ENCODE measurements at places on chromosomes 5 and 9. TPM values are rescaled to one million over a fixed set of nuclear protein-coding genes. Genes with fewer than 3 reads are reported as not detected.

SNCB gene
- total RNA-seq, result not detected

DNAJB5 gene
- total RNA-seq, result 3.9 TPM

SOHLH1 gene
- not detected for total RNA-seq

LCNL1 gene
- 0.60 TPM for total RNA-seq

LSM11 gene
- total RNA-seq, result 4.2 TPM

KLHL9 gene
- total RNA-seq, result 20.4 TPM

CYLC2 gene
- not detected for total RNA-seq

CDH9 gene
- total RNA-seq, result not detected

RLN1 gene
- total RNA-seq, result 2.3 TPM

PTGES gene
- not detected for total RNA-seq

PIP5K1B gene
- 0.84 TPM for total RNA-seq

Data from activated naive CD4-positive, alpha-beta T cell treated with anti-CD3 and anti-CD28 coated beads, Interleukin-2, amount 10 ng/mL, durations not matched to agents 5 hours and 36 hours (primary cell).